ENCODE measurements at places on chromosomes 3 and 15.

DNA sequence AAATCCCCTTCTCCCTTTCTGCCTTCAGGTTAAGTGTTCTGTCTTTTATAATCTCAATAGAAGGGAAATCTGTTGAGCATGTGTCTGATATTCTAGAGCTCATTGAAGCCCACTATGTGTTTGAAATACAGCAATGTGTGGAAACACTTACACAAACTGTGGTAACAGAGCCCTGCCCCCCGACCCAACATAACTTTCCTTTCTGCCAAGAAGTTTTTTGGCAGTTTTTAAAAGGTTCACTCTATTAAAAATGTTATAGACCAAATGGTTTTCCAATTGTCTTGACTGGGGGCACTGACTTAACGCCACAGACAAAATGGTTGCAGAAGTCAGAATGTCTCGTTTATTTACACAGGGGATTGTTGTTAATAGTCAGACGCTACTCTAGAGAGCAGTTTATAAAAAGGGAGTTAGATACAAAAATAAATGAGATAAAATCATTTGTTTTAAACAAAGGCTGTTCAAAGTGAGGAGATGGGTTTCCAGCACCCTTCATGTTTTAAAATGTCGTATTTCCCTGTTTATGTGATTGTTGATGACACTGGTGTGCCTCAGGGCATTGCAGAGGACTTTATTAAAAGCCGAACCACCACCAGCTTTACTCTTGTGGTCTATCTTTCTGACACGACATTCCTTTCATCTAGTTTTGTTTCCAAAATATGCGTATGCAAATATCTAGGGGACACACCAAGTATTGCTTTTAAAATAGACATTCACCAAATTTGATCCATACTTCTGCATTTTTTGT, 26.7 kb upstream of the GREM1 start:
- DNase-seq = no peak

DNA sequence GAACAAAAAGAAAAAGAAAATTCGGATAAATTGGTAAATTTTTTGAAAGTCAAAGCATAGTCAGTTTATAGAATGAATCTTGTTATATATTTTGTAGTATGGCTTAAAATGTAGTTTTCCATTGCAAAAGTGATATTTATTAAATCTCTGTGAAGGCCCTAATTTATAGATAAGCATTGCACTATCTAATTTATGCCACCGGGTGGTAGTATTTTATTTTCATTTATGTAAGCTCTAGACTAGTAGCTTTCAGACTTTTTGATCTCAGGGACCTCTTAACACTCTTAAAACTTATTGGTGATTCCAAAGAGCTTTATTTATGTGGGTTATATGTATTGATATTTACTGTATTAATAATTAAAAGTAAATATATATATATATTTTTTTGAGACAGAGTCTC, 133.9 kb upstream of the LRRFIP2 start:
- no peak for DNase-seq

DNA sequence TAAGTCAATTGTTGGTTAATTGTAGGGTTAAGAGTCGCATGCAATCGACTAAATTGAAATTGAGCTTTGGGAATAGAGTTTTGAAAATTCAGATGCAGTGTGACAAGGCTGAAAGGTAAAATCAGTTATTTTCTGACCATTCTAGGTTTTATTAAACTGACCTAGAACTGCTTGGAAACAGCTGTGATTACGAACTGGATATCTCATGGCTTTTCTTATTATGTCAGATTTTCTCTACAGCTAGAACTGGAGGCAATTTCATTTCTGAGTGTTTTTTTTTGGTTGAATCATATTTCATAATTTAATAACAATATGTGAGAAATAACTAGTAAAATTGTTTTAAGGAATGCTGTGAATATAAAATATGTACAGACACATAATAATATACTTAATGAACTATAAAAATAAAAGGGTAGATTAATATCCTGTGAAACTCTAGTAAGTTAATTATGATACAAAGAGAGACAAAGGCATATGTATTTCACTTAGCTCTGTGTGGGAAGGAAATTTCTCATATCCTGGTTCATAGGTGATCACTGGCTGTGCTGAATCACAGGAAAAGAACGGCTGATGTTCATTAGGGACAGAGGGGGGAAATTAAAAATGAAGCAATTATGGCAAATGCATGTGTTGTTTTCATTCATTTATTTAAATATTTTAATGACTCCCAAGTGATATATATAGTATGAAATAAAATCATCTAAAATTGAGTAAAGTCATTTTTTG, 403.2 kb downstream of the ZIC1 start:
- DNase-seq = no peak

DNA sequence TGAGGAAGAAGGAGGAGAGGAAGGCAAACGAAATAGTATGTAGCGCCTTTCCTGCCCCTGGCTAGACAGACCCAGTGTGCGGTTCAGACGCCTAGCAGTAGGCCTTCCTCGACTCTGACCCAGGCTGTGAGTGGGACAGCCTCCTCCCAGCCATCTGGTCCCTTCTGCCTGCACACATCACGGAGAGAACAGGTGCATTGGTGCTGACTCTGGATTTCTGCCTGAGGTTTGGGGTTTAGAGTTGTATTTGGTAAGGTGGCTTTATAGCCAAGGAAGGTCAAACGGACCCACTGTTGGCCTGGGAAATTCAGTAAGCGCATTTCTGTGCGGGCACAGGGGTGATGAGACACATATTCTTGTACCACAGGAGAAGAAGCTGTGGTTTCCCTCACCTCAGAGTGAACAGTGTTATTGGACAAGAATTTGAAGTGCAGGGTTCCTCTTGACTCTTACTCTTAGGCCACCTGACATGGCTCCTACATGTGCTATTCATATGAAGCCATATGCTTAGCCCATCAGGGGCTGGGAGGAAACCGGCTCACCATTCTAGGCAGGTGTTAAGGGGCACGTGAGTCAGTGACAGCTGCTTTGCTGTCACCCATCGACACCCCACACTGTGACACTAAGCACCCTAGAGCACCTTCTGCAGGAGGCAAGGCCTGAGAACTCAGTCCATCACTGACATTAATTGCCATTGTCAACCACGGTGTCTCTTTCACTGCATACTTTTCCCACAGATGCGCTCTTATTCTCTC, 143.3 kb downstream of the CHDH start:
- DNase-seq = no peak

GRCh38 chr3:136682740-136683312, 69.4 kb downstream of the STAG1 start:
- DNase-seq = no peak

- DNase-seq = no peak
Observed at GRCh38 chr3:168493412-168494205, 397.9 kb upstream of the GOLIM4 start.

- peak; percentile 58 for DNase-seq
Observed at GRCh38 chr3:46375814-46376213, 5.1 kb downstream of the CCR5 start.

DNA sequence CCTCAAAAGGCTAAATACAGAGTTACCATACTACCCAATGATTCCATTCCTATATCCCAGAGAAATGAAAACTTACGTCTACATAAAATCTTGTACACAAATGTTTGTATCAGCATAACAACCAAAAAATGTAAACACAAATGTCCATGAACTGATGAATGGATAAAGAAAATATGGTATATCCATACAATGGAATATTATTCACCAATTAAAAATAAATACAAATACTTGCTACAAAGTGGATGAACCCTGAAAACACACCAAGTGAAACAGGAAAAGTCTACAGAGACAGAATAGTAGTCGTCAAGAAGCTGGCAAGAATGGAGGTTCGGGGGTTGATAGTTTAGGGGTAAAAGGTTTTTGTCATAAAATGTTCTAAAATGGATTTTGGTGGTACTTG, 54.0 kb upstream of the ANKRD28 start:
- no peak for DNase-seq

DNA sequence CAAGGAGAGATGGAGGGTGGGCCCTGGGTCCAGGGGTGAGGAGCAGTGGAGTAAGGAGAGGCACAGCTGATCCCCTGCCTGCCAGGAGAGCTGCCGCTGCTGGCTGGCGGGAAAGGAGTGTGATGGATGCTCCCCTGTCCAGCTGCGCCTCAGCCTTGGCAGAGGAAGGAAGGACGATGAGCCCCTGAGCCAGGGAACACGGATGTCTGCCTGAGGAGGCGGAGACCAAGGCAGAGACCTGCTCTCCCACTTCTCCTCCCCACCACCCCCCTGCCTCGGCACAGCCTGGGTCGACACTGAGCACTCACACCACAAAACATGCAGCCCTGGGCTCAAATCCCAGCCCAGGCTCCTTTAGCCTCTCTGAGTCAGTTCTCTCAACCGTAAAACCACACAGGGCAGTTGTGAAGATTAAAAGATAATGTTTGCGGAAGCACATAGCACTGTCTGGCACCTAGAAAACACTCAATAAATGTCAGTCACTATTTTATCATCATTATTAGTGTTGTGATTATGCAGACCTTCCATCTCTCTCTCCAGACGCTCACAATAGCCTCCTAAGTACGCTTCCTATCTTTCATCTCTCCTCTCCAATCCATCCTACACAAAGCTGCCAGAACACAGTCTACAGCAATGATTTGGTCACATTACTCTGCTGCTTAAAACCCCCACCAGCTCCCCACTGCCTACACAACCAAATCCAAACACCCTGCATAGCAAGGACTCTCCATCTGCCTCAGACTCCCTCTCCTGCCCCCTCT, 52.2 kb downstream of the SEMA5B start:
- DNase-seq = peak; percentile 12

GRCh38 chr15:22845289-22845900, 6.9 kb downstream of the NIPA2 start:
- DNase-seq = no peak

All from CD8-positive, alpha-beta T cell (primary cell).